ENCODE measurements at places on chromosomes 7 and 10.

- DNase-seq = no peak
Observed at GRCh38 chr10:116850058-116850611, 836 bp downstream of the ENO4 start.

DNA sequence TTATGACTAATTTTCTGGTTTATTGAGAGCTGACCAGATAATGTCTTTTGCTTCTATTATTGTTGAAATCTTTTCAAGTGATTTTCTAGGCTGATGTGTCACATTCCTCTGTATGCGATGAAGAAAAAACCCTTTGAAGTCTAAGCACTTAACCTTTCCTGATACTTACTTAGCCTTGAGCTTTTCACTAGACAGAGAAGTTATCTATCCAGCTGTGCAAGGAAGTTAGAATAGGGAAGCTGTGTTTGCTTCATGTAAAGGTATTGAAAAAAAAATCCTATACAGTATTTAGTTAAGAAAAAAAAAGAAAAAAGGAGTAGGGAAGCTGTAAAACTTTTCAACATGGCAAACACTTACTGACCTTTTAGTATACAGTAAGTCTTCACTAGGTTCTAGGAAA lies 117.6 kb upstream of the DNAJB12 start:
- no peak for DNase-seq

DNA sequence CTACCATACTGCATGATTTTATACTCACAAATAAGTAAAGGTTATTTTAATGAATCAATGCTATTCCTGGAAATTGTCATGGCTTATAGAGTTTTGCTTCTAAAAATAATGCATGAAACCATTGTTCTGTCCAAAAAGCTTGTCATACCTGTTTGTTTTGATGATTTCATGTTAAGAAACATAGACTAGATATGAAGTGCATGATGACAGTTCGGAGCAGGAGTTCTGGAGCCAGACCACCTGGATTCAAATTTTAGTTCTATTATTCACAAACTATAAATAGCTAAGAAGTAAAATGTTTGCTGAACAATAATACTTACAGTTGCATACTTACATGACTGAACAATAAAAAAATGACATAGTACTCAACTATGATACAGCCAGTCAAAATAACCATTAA lies 107.0 kb upstream of the AKR1E2 start:
- DNase-seq = no peak

DNA sequence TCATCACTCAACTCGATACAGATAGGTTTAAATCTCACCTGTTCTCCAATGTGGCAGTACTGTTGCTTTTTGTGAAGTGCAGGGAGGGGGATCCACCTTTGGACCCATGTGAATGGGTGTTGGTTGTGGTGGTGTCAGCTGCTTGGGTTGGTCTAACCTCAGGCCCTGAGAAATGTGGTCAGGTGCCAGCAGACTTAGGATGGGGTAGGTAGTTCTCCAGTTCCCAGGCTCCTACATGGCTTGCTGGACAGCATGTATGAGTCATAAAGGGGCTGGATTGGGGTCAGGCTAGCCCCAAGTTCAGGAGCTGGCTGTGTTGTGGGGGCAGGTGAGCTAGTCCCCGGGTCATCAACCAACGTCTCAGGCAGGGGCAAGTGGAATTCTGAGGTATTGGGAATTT lies 472.6 kb upstream of the CNTNAP2 start:
- DNase-seq = no peak

DNA sequence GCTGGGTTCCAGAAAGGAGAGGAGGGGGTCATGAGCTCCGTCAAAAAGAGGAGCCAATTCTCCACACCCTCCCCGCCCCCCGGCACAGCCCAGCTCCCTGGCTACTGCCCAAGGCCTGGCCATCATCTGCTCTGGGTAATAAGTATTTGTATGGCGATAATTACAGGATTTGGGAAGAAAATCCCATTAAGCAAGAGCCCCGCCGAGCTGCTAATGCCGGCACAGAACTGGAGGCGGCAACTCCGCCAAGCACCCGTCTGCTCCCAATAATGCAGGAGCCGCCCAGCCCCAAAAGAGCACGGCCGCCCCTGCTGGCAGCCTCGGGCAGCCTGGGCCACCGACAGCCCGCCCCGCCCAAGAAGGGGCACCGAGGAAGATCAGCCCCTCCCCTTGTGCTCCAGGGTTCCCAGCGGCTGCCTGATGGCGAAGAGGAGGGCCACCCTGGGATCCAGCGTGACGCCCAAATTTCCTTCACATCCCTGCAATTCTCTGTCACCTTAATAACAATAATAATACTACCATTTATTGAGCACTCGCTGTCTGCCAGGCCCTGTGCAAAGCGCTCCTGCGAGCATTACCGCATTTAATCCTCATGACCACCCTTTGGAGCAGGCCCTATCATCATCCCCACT lies 5.9 kb downstream of the SLIT1 start:
- DNase-seq = no peak

DNA sequence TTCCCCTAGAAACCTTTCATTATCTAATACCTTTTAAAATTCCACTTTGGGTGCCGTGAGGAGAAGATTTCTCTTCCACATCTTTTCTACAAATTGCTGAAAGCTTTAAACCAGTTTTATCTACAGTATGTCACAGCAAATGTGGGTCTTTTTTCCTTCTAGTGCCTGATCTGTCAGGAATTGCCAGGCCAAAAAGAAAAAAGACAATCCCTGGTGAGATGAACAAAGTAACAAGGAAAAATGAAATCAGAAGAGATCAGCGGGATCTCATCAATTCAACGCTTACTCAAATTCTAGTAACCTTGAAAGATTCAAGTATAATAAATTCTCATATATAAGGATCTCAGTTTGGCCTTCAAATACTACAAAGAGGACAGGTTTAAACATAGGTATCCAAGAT lies 449.5 kb downstream of the CALN1 start:
- no peak for DNase-seq

DNA sequence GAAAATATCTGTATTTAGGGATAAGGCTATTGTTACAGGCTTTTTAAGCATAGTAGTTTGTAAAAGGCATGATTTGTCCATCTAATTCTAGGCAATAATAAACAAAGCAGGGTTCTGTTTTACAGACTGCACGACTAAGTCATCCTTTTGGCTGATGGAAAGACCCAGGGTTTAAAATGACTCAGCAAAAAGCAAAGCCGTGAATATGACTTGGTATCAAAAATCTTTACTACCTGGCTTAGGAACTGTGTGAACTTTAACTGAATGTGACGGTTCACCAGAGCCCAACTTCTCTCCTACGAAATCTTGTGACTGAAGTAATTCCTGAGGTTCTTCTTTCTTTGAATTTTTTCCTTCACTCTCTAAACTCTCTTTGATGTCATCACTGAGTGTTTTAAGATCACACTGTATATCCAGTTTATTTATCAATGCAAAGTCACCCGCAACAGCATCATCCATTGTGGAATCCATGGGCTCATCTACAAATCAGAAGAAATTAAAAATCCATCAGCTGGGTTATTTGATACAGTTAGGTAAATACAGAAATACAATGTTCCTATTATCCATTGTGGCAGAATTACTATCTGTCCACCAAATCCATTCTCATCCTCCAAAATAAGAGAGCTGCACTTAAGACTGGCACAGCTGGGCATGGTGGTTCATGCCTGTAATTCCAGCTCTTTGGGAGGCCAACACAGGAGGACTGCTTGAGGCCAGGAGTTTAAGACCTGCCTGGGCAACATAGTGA lies 17.0 kb downstream of the ATE1 start:
- DNase-seq = no peak
